SIG-M5 (cell line): ENCODE measurements at places on chromosomes 3 and 15.
A peak's percentile ranks its signal among the peaks of the same experiment; 100 is the strongest.

GRCh38 chr3:12984023-12984823, 89.0 kb downstream of the IQSEC1 start:
- peak; percentile 6 for DNase-seq

DNA sequence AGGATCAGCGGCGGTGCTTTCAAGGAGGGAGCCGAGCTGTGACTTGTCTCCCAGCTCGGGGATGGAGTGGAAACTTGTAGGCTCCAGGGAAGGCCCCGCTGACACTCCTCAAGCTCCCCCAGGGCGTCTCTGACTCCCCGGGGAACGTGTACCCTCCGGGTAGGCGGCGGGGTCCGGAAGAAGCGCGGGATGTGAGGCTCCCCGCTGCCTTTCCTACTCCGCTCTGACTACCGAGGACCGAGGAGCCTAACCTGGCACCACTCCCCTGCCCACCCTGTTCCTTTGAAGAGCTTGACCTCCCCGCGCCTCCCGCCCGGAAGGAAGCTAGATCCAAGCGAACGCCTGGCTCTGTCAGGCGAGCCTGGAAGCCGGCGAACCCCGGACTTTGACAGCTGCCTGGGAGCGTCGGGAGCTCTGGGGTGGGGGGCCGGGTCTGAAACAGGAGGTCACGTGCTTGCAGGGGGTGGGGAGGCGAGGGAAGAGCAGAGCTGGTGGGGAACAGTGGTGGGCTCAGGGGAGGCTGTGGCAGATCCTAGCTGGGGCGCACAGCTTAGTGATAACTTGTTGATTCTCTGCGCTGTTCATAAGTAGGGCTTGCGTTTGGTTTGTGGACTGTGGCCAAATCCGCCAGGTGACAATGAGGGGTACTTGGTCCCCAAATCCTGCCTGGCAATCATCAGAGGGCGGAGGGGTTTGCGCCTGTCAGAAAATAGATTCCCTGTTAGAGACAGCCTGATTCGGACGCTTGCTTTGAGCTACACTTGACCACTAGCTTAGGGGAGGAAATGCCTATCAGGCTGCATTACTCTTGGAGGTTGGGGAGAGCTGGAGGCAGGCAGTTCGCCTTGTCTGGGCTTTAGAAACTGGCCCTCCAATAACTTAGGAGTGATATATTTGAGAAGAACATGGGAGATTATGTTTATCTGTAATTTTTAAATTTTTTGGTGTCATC, 1.2 kb downstream of the CLSTN2 start:
- DNase-seq: no peak

GRCh38 chr3:48934333-48934991, 15.8 kb downstream of the ARIH2 start:
- no peak for DNase-seq

- DNase-seq: no peak
Measured at GRCh38 chr3:142218703-142219102, 6.7 kb downstream of the GK5 start.

GRCh38 chr3:13618836-13619235, 69.9 kb downstream of the FBLN2 start:
- no peak for DNase-seq

DNA sequence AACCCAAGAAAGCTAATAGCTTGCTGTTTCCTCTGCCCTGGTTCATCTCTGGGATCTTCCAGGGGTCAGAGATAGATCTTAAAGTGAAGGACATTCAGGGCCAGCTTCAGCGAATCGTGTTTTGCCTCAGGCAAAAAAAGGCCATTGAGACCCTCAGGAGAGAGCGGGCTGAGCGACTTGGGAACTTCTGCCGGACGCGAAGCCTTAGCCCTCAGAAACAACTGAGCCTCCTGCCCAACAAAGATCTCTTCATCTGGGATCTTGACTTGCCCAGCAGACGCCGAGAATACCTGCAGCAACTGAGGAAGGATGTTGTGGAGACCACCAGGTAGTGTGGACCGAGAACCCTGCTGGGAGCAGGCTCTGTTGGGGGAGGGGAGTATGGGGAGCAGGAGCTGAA, 42.5 kb downstream of the CDAN1 start:
- DNase-seq: no peak

GRCh38 chr15:80266113-80266512, 14.1 kb upstream of the CTXND1 start:
- DNase-seq: no peak

GRCh38 chr3:54659347-54659746, 268.5 kb downstream of the LRTM1 start:
- no peak for DNase-seq

DNA sequence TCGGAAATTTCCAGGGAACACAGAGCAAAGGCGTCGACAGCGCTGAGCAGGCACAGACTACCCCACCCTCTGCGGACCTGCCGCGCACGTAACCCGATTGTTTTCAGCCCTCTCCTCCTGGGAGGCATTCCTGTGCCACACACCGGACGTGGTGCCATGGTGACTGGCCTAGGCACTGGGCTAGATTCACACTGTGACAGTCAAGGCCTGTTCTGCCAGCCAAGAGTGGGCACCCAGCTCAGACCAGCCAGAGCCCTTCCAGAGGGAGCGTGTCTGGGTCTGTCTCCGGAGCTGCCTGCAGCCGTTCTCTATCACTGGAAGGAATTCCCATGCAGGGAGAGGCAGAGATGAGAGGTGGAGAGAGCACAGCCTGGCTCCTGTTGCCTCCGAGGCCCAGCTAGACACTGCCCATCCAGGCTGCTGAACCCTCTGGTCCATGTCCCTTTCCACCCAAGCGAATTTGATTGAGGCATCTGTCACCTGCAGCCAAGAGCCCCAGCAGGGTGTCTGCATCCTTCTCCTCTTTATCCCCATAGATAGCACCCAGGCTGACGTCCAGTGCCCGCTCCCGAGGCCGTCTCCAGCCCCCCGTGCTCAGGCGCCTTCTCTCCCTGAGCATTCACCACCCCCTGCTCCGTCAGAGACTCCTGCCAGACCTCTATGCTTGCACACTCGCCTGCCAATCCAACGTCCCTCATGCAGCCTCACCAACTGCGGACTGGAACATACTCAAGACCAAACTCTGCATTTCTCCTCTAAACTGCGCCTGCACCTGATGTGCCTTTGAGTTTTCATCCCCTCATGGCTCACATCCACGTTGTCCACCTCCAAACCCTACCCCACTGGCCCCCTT, 267.5 kb downstream of the OCA2 start:
- DNase-seq: no peak

DNA sequence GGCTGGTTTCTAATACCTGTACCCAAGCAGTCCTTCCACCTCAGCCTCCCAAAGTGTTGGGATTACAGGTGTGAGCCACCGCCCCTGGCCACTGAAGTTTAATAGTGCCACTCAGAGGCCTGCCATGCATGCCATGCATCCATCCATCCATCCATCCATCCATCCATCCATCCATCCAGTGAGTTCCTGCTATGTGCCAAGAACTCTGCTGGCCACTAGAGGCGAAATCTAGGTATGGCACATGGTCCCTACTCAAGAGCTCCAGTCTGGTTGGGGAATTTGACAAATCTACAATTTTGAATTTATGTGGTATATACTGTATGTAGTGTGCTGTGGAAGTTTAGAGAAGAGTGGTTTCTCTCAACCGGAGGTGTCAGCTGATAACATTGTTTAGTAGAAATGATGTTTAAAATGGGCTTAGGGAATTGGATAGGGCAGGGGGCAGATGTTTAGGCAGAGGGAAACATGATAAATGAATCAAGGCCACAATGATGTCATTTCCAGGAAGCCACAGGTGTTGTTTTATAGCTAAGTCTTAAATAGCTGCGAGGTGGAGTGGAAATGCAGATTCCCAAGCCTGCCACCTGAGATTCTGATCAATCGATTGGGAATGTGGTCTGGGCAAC, 384.4 kb upstream of the C2CD4B start:
- no peak for DNase-seq

GRCh38 chr3:60045686-60046085, 995.9 kb upstream of the CFAP20DC start:
- no peak for DNase-seq

- no peak for DNase-seq
Measured at GRCh38 chr3:127483902-127484591, 106.5 kb downstream of the TPRA1 start.

DNA sequence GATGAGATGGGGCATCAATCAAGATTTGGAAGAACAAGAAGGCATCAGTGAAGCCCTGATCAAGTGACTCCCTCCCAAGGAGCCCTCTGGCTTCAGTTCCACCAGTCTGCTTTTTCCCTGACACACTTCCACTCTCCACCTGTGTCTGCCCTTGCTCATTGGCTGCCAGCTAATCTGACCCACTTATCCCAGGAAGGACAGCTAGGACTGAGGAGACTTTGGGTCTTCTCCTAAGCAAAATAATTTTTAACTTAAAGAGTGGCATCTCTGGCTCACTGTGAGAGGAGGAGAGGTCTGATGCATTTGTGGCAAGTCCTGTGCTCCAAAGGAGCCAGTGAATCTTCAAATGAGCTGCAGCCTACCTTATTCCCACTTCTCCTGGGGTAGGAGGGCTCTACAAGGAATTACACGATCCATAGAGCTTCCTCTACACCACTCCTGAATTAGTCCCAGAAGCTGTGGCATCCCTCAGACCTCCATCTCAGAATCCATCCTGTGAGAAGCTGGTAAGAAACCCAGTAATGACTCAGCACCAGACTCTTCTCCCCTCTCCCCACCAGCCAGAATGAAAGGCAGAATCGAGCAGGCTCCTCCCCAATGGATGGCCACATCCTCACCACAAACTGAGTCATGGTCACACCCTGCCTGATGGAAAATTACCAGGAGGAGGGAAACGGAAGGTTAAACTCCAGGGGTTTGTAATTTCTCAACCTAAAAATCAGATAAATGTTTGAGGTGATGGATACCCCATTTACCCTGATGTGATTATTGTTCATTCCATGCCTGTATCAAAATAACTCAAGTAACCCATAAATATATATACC, 6.3 kb upstream of the PKM start:
- DNase-seq: peak; percentile 66

DNA sequence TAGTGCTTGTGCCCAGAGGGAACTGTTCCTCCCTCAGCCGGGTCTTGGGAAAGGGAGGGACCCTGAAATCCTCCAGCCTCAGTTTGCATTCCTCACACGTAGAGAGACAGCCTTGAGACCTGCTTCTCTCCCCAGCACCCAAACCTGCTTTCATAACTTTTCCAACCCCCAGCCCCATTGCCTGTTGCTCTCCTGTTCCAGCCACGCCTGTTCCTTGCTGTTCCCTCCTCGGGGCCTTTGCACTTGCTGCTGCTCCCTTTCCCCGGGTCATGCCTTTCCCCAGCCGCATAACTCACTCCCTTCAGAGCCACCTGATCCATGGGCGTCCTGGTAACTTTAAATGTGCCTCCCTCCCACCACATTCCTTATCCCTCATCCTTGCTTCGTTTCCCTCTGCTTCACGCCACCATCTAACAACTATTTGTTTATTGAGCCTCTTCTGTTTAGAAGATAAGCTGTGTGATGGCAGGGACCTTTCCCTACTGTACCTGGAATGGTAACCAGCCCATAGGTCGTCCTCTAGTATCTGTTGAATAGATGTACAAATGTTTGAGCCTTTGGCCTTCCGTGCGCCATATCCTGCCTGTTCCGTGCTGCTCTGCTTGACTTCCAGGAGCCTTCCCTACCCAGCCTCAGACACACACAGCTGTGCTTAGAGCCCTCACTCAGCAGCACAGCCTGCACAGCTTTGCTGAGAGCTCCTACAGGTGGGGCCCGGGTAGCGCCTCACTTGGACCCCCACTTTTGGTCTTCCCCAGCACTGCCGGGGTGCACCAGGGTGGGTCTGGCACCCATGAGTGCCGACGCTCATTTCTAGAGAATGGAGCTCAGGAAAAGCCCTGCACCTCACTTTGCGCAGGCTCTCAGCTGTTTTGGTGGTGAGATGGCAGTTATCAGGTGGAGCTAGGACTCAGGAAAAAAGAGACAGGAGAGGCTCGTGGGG, 60.2 kb downstream of the SCN5A start:
- DNase-seq: no peak

GRCh38 chr3:65993134-65993900, 45.4 kb downstream of the MAGI1 start:
- DNase-seq: no peak

GRCh38 chr15:25464383-25464782, 25.6 kb upstream of the UBE3A start:
- DNase-seq: no peak

- DNase-seq: no peak
Measured at GRCh38 chr15:74044267-74045110, 37.9 kb downstream of the GOLGA6A start.

GRCh38 chr3:138833899-138834595, 681 bp downstream of the PIK3CB start:
- peak; percentile 33 for DNase-seq

DNA sequence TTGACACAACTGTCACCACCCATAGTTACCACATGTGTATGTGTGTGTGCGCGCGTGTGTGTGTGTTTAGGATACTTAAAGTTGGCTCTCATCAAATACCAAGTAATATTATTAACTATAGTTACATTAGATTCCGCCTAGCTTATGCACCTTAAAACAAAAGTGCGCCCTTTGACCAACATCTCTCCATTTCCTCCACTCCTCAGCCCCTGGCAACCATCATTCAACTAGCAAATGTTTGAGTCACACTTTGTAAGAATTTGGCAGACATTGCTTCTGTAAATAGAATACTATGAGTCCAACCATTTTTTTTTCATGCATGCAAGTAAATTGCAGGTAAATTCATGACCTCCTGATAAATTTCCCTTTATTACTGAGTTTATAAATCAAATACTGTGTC, 169.3 kb downstream of the GBE1 start:
- no peak for DNase-seq

DNA sequence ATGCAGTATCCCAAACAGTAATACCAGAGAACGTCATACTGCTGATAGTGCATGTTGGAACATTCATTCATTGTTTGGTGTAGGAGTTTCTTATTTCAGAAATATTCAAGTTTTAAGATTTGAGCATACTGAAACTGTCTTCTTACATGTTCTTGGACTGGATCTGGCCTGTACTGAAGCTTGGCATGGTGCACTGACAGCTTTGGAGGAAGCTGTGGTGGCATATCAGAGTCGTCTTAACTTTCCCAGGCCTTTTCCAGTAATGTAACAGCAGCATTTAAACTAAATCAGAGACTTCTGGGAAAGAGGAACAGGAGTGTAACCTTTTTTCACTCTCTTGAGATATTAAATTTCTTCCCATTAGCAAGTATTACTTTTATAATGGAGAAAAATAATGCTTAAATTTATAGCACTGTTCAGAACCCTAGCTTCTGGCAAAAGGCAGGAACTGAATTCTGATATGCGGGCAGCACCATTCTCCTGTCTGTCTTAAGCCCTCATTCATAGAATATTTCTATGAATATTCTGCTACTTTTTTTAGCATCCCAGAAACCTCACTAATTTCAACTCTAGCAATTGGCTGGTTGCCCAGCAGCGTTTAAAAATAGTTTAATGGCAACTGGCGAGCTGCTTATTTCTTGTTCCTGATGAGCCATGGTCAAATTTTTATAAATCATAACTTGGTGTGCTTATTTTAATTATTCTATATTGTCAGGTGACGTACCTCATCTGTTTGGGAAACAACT, 31.1 kb downstream of the DNAJC13 start:
- DNase-seq: no peak

DNA sequence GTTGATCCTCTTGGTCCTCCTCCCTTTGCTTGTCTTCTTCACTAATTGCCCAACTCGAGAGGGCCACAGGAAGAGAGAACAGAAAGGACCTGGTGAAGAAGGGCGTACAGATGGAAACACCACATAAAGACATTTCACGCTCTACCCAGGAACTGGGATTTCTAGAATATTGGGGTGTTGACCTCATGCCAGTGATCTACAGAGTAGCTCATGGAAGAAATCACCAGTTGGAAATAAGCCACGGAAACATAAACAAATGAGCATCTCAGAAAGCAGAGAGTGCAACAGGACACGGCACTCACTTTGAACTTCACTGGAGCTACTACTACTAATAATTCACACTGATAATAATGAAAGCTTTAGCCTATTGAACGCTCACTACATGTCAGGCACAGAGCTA, 84.6 kb upstream of the ARHGEF3 start:
- DNase-seq: no peak
